ENCODE measurements at places on chromosomes 13 and 19.

GRCh38 chr19:38293281-38293680 is 10.8 kb upstream of the C19orf33 start:
- no peak for DNase-seq

GRCh38 chr13:26993780-26994179 is 177.8 kb downstream of the USP12 start:
- no peak for DNase-seq

- DNase-seq: no peak
Measured at GRCh38 chr13:30042891-30043630, 192.6 kb upstream of the UBL3 start.

GRCh38 chr13:110911880-110912279 is 3.0 kb downstream of the ANKRD10 start:
- DNase-seq: no peak

GRCh38 chr19:8615024-8615423 is 4.5 kb upstream of the ADAMTS10 start:
- no peak for DNase-seq

DNA sequence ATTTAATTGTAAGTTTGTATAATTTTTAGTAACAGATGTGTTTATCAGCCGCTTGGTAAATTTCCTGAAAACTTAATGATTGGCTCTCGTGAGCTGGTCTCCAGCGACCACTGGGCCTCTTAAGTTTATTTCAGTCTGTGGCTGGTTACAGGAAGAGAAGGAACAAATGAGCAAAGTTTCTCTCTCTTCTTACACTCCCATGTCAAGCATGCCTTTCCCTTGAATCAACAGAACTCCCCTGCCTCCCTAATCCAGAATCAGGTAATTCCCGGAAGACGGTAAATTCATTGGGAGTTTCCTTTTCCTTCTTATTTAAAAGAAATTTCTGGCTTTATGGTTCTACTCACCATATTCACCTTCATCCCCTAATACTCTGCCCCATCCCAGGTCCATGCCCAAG is 52.5 kb upstream of the POMP start:
- DNase-seq: no peak

- DNase-seq: no peak
Measured at GRCh38 chr13:66840621-66841020, 389.5 kb downstream of the PCDH9 start.

DNA sequence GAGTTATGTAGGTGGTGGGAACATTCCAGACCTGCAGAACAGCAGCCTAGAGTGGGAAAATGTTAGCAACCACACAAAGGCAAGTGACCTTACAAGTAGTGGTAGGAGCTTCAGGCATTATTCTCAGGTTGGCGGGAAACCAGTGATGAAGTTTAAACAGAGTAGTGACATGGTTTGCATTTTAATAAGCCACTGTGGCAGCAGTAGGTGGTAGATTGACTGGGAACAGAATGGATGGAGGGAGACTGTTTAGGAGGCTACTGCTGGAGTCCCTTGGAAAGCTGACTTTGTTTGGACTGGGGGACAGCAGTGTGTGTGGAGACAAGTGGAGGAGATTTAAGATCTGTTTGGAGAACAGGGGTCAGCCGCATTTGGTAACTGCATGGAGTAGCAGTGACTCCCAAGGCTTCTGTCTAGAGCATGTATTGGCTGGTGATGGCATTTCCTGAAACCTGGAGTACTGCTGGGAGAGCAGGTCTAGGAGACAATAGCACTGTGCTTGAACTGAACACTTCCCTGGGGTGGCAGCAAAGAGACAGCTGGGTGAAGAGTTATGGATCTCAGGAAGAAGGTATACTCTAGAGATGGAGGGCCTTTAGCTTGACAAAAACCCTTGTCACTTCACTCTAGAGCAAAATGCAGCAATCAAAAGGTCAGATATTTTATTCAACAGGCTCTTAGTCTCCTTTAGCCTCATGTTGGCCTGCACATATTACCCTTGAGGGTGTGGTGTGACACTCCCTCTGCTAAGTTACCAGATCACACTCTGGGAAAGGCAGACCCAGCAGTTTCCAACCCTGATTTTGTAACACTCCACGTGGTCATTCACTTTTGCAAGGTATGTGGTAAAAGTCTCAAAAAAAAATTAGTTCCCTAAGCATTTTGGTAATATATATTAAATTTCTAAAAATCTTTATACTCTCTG is 70.3 kb downstream of the DHRS12 start:
- DNase-seq: no peak

GRCh38 chr13:29489650-29490560 is 105.6 kb downstream of the SLC7A1 start:
- no peak for DNase-seq

GRCh38 chr19:494171-495080 is 1.9 kb upstream of the MADCAM1 start:
- DNase-seq: no peak

GRCh38 chr13:45120967-45121831 is 889 bp downstream of the GTF2F2 start:
- no peak for DNase-seq

Data from CD4-positive, alpha-beta T cell treated with Interleukin-2 at 100 ng/mL for 4 hours (primary cell).